Sciatic nerve (tissue), 2 donors: ENCODE measurements at places on chromosomes 13 and 19.

- no peak for DNase-seq
Measured at GRCh38 chr19:10454267-10454666, 33.9 kb downstream of the PDE4A start.

DNA sequence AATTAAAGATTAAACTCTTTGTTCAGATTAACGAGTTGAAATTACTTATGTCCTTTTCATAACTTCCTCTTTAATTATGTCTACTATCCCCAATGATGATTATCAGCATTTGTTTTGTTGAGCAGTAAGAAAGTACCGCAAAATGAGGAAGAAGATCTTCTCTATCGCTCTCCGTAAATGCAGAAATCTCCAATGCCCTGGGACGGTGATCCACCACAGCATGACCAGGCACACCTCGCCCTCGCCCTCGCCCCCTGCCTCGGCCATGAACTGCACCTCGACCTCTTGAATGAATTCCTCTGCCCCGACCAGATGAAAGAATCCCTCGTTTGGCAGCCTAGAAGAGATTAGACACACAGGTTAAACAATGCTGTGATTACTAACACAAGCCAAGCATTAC is 69.1 kb downstream of the RBM26 start:
- DNase-seq = no peak

GRCh38 chr13:21595546-21595822 is 8.5 kb downstream of the MICU2 start:
- no peak for DNase-seq

DNA sequence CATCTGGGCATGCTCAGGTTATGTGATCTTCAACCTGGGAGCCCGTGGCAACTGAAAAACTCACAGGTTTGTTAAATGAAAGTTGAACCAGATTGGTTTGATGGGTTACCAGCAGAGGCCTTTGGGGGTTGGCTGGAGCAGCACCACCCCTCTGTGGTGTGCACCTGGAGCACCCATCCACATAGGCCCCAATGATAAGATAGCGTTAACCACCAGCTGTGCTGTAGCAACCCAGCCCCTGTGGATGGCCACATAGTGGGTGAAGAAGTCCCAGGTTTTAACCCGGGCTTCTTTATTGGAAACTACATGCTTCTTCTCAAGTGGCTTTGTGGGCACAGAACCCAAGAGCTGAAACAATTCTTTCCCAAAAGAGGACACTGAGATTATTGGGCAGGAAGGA is 22.6 kb upstream of the MTIF3 start:
- DNase-seq = no peak

- no peak for DNase-seq
Measured at GRCh38 chr19:47280183-47280797, 5.6 kb downstream of the INAFM1 start.

GRCh38 chr19:1432507-1432887 is 5.7 kb upstream of the RPS15 start:
- DNase-seq = no peak

DNA sequence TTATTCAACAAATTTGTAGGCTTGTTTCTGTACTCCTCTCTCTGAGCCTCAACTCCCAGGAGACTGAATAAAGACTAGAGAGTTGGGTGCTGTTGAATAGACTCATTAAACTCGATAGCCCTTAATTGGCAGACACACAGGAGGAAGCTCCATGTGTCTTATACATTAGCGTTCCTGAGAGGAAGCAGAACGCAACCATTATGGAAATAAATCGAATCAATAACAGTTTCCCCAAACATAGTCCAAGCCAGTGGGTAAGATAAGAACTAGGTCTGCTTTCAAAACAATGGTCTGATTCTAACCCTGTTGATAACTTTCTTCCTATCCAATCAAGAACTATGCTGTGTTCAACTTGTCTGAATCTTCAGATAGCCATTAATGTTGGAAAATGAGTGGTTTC is 118.1 kb upstream of the FNDC3A start:
- no peak for DNase-seq

DNA sequence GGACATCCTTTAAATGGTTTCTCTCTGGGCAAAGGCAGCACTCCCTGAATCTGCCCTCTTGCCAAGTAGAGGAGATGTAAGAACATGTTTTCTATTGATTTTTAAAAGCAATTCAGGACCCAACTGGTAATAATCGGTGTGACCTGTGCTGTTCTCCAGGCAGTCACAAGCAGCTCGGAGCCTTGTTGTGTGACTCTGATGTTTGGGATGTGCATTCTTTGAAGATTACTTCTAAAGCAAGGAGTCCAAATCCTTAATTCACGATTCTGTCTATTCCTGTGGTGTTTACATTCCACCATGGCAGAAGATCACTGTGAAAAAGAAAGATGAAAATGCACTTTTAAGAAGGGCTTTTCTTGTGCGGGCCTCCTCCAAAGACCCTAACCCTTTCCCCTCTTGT is 122.3 kb upstream of the ZNF536 start:
- no peak for DNase-seq

GRCh38 chr13:37667702-37668101 is 69.1 kb upstream of the POSTN start:
- no peak for DNase-seq

GRCh38 chr13:62906469-62906868 is 1490.8 kb upstream of the PCDH20 start:
- DNase-seq = no peak

- DNase-seq = no peak
Measured at GRCh38 chr19:8023371-8023770, 17.9 kb upstream of the ELAVL1 start.

DNA sequence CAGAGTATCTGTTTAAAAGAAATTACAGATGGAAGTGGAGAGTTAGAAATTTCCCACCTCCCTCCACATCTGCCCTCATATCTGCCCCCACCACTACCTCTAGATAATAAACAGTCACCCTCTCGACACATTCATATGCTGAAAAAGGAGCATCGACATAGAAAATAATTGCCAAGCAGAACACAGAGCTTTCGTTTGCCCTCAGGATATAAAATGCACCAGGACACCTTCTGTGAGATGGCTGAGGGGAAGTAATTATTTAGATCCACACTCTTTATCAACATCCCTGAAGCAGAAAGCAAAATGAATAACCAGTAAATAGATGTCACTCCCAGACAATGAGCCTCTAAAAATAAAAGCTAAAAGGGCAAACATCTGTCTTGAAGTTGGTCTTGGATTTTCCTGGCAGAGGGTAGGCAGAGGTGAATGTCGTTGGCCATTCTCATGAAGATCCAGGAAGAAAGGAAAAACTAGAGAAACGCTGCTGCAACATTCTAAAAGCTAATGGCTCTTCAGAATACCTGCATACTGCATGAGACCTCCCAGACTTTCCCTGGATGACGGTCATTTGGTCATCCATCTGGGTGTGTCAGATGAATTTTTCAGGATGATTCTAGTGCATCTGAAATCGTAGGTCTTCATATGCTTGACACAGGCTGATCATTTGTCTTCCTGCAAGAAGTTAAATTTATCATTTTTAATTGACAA is 527.5 kb downstream of the RFC3 start:
- no peak for DNase-seq

- DNase-seq = no peak
Measured at GRCh38 chr19:29054886-29055675, 157.9 kb downstream of the UQCRFS1 start.

DNA sequence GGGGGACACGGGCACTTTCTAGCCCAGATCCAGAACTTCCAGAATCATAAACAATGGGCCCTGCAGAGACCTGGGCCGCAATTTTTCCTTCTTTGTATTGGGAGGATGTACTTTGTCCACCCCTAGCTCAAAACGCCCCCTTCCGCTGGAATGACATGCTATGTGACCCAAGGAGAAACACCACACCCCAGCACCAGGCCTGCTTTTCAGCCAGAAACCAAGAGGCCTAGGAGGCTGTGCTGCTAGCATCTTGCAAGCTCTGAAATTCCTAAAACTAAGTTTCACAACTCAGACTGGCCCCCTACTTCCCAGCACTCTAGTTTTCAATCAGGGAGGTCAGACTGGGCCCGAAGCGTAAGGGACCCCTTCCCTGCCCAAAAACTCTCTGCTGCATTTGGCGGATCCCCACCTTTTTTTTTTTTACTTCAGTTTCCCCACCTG is 538 bp downstream of the LSM4 start:
- no peak for DNase-seq

DNA sequence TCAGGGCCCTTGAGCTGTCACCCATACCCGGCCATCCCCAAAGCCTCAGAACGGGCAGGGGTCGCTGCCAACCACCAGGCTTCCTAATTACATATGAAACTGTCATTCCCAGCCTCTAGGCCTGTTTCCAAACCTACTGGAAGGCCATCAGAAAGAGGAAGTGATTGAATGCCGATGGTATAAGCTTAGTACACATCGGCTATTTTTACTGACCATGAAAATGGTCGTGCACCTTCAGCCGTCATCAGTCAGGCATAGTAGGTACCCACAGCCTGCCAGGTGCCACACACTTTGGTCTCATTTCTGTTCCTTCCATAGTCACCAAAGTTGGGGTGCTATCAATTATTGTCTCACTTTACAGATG is 10.2 kb downstream of the KRI1 start:
- no peak for DNase-seq

DNA sequence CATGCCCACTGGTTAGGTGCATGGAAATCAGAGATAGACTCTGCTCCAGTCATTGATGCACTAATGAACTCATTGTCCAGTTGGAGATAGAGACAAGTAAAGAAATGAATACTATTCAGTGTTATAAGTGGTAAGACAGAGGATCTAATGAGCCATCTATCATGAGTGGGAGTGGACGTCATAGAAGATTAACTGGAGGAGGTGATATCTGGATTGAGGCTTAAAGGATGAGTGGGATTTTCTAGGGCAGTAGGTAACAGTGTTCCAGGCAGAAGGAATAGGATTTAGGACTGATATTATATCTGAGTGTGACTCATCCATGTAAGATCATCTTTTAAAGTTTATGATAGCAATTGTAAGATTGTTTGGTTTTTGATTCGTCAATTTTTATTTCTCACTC is 152.2 kb upstream of the CSNK1A1L start:
- no peak for DNase-seq

- DNase-seq = no peak
Measured at GRCh38 chr19:51111606-51112005, 3.4 kb upstream of the CTU1 start.

- peak; percentile 73 for DNase-seq
Measured at GRCh38 chr19:55283548-55284377, at the start of gene BRSK1. BRSK1 (plus strand) TSS chr19:55283997; CDS start chr19:55284443, 446 bp downstream.

DNA sequence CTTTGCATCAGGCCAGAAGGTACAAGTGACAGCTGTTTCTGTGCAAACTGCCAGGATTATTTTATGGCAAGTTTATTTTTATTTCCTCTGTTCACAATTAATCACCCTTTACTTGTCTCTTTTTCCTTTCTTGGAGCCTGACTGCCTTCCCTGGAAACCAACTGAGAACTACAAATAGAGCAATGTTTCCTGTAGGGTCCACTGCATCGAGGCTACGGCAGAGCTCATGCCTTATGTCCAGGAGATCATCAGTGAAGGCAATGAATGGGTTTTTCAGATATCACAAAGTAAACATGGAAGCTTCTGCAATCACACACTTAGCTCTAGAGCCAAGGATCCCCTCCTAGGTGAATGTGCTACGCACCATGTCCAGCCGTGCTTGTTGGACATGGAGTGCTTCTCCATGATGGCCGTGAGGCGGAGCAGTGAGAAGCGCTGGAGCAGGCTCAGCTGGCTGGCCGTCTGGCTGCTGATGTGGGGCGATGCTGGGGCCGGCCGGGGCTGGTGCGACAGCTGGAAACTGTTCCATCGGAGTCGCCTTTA is 110.9 kb downstream of the KL start:
- no peak for DNase-seq

GRCh38 chr13:24664726-24665409 is 15.3 kb upstream of the ATP12A start:
- no peak for DNase-seq

GRCh38 chr13:43574605-43575004 is 212.2 kb downstream of the ENOX1 start:
- DNase-seq = no peak

DNA sequence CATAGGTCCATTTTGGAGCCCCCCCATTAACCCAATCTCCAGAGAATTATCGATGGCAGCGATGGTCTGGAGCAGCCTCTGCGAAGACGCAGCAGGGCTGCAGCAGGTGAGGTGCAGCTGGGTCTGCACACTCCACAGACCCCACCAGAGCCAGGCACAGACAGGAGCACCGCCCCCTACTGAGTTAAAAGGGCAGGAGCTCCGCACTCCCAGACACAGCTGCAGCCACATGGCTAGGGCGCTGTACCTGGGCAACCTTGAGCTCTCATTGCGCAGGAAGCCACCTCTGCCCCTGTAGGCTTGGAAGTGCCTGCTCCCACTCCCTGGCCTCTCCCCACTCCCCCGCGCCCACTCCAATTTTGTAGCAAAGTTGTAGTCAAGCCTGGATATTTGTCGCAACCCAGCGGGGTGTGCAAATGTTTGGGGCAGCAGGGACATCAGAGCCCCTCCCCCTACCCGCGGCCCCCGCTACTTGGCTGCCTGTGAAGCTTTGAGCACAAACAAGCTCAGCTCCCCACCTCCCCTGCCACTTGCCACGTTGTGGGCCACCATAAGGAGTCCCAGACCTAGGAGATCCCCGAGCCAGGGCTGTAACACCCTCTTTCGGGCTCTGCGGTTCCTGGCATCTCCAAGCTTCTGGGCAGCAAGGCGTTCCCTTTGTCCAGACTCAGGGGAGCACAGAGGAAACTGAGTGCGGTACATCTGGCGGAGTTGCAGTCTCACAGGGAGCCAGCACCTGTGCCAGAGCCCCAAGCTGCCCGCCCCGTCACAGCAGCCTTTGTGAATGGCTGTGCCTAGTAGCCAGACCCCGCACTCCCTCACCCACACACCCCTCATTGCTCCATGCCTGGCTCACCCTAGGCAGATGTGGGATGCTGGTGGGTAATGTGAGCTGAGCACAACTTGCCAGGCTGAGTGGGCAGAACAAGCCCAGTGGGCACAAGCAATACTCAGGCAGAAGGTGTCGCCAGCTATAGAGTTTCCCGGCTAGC is 949.7 kb upstream of the SLITRK1 start:
- no peak for DNase-seq

- no peak for DNase-seq
Measured at GRCh38 chr13:105513448-105513847, 1022.0 kb downstream of the EFNB2 start.

- DNase-seq = no peak
Measured at GRCh38 chr13:53197424-53197823, 168.8 kb downstream of the OLFM4 start.

- DNase-seq = peak; percentile 79
Measured at GRCh38 chr19:14004619-14005348, 1.3 kb downstream of the RFX1 start.

DNA sequence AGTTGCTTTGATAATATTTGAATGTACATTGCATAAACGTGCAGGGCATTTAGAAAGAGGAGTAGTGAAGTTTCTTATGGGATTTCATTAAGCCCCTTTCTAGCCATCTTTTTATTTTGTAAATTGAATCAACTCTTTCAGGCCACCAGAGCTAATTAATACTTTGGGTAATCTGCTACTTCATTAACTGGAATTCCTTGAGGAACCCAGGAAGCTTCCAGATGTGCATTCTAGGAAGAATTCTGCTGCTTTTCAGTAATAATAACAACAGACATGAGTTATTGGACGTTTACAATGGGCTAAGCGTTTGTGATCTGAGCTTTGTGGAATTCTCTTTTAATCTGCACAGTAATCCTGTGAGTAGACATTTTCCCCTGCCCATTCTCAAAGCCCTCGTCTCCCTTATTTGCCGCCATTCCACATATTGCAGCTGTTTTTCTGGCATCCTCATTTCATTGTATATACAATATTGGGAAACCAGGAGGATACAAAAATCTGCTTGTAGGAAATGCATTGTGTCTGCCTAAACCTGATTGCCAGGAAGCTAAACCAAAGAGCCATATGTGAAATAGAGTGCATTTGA is 103.9 kb downstream of the HS6ST3 start:
- DNase-seq = no peak

- no peak for DNase-seq
Measured at GRCh38 chr13:44718467-44718866, 142.3 kb upstream of the TSC22D1 start.

- no peak for DNase-seq
Measured at GRCh38 chr19:53518121-53518520, 19.8 kb upstream of the ZNF331 start.
